Aorta (tissue), 5 donors: ENCODE measurements at places on chromosomes 1 and 21.
A peak's percentile ranks its signal among the peaks of the same experiment; 100 is the strongest.

GRCh38 chr1:201095581-201095980 lies 16.6 kb downstream of the CACNA1S start:
- no peaks in the 10 kb centered on the region for H3K4me1 ChIP-seq
- no peaks in the 10 kb centered on the region for H3K36me3 ChIP-seq
- no peak overlapping the region for H3K4me3 ChIP-seq
- no peak overlapping the region for H3K27ac ChIP-seq

DNA sequence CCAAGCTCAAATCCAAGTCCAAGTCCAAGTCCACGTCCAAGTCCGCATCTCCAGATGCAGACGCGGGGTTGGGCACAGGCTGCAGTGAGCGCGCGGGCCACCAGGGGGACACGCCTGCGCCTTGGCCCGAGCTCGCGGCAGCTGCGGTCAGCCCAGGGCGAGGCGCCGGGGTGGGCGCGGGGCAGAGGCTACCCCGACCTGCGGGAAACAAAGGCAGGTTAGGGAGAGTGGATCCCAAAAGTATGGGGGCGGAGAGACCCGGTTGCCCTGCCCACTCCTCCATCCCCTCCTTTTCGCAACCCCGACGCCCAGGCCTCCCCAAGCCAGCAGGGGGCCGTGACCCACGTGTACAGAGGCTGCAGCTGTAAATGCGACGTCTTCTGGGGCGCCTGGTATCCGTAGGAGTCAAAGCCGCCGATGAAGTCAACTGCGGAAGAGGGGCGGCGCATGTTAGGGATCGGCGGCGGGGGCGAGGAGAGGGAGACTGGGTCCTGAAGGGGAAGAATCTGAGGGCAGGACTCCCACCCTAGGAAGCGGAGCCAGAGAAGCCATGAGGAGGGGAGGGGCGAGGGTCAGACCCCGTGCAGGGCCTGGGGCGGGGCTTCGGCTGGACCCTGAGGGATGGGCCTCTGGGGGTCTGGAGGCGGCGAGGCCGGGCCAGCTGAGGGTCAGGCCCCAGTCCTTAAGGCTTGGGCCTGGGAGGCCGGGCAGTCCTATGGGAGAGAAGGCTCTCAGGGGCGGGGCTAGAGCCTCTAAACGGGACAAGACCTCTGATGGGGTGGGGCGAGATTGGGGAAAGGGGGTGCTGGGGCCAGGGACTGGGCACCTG lies 58.0 kb downstream of the NKAIN1 start:
- DNase-seq, result peak; percentile 63
- no peak overlapping the region for H3K4me3 ChIP-seq
- H3K27ac ChIP-seq, result no peak overlapping the region
- H3K4me1 ChIP-seq, result no peaks in the 10 kb centered on the region

GRCh38 chr1:94614996-94615395 lies 73.4 kb upstream of the F3 start:
- no peak overlapping the region for H3K4me3 ChIP-seq
- no peak overlapping the region for H3K27ac ChIP-seq
- H3K27me3 ChIP-seq, result no peaks in the 10 kb centered on the region
- DNase-seq, result peak; percentile 58

DNA sequence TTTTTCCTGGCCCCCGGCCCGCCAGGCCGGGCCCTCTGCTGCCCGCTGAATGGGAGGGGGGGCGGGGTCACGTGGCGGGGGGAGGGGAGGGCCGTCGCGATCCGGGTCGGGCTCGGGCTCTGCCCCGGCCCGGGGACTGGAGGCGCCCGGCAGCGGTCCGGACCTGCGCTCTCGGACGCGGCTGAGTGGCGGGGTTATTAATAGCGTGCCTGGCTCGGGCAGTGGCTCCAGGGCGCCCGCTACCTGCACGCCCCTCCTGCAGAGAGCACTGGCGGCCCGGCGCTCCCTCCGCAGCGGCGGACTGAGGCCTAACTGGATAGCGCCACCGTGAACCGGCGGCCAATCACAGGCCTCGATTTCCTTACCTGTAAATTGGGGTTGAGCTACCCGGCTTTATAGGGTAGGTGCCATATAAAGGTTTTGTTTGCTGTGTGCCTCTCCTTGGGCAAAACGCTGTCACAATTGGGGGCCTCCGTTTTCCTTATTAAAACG lies 28.1 kb downstream of the AHDC1 start:
- H3K4me3 ChIP-seq, result peak overlapping the region; percentile 17
- no peaks in the 10 kb centered on the region for H3K27me3 ChIP-seq
- peak; percentile 87 for DNase-seq
- peak overlapping the region; percentile 94 for H3K27ac ChIP-seq

DNA sequence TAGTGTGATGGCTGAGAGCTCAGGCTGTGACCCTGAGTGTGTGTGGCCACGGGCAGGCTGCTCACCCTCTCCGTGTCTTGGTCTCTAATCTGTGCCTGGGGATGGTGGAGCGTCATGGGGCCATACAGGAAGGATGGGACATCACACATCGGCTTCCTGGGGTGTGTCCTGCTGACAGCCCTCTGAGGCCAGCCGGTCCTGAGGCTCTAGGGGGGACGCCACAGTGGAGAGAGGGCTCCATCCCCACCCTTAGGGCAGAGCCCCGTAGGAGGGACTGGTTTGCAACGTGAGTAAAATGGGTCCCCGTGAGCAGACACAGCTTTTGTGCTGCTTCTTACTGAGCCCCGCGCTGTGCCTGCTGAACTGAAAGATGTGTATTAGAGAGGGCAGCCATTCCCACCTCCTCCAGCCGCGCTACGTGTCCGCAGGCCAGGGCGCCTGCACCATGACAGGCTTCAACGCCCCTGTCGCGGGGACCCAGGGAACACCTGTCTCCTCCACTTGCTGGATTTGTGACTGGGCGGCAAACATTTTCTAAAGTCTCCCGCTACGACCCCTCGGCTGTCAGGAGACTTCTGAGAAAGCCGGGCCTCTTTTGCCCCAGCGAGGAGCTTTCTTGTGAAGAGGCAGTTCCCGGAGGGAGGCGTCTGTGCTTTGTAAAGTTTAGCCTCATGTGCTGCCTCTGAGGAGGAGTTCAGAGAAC lies 8.1 kb downstream of the COL18A1 start:
- no peak overlapping the region for H3K4me3 ChIP-seq
- no peaks in the 10 kb centered on the region for H3K27me3 ChIP-seq
- no peaks in the 10 kb centered on the region for H3K4me1 ChIP-seq
